AG08396 (cell line): ENCODE measurements at places on chromosomes 7 and 10.

GRCh38 chr7:42069590-42069989, 167.4 kb downstream of the GLI3 start:
- no peak for DNase-seq

DNA sequence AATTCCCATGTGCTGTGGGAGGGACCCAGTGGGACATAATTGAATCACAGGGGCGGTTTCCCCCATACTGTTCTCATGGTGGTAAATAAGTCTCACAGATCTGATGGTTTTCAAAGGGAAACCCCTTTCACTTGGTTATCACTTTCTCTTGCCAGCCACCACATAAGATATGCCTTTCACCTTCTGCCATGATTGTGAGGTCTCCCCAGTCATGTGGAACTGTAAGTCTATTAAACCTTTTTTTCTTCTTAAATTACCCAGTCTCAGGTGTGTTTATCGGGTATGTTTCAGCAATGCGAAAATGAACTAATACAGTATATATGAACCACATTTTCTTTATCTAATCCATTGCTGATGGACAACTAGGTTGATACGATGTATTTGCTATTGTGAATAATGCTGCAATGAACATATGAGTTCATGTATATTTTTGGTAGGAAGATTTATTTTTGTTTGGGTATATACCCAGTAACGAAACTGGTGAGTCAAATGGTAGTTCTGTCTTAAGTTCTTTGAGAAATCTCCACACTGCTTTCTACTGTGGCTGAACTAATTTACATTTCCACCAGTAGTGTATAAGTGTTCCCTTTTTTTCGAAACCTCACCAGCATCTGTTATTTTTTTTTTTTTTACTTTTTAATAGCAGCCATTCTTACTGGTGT, 70.0 kb upstream of the HGF start:
- no peak for DNase-seq

DNA sequence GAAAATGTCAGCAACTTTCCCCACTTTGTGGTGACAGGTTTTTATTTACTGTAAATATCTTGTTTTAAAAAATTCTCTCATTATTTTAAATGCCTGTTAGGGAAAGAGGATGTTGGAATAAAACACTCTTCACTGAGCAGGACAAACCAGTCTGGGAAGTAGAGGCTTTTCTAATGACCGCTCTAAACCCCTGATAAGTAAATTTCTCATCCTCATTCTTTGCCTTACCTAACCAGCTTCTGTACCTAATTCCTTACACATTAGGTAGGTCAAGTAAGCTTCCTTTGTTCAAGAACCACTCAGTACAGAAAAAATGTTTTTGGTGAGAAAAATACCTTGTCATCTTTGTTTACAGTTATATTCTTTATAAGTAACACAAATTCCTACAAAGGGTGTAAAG, 143.6 kb downstream of the GPR85 start:
- DNase-seq: no peak

DNA sequence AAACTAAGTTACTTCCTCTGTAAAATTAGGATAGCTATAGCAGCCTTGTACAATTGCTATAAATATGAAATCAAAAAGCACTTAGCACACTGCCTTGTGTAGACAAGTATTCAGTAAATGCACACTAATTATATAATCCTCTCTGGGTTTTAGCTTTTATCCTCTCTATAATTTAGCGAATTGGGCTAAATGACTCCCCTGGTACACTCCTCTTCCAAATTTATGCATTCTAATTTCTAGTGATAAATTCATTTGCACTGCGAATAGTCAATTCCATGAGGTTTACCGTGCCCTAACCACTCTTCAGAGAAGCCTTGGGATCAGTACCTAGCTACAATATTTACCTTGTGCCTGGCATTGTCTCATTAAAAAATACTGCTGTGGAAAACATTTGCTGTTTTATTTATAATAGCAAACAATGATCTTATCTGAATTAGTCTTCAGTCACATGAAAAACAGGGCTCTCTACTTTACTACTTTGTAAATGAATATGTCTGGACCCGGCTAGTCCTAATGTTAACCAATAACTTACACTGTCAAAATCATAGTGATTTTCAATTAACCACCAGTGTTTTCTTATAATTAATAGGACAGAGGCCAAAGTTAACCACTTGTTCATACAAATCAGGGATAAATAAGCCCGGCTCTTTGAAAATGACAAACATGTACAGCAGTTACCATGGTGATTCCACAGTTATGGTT, 577.9 kb downstream of the IPMK start:
- no peak for DNase-seq

DNA sequence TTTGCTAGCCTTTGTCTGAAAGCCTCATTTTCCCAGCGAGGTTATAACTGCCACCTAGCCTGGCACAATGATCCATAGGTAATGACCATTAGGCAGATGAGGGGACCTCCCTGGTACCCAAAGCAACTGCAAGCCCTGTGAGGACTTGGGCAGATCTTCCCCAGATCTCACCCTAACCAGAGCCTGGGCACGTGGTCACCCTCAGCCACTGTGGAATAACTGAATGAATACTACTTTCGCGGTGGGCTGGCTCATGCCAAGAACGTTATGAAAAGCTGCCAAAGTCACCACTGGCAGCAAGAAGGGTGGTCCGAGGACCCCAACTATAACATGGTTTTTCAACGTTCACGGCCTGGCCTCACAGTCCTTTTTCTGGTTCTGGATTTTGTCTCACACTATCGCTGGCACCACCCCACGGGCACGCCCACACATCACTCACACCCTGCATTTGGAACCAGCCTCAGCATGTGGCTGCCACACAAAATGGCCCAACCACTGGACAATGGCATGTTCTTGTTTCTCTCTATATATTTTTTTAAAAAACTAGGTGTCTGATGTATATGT, 3.4 kb downstream of the PRKAG2 start:
- DNase-seq: no peak

GRCh38 chr7:21768279-21768678, 177.4 kb downstream of the CDCA7L start:
- DNase-seq: no peak

GRCh38 chr7:155950898-155951553, 138.8 kb upstream of the SHH start:
- DNase-seq: no peak
